Glomerular endothelial cell (primary cell): ENCODE measurements at places on chromosomes 2 and 18.
A peak's percentile ranks its signal among the peaks of the same experiment; 100 is the strongest.

- no peak for DNase-seq
Observed at GRCh38 chr2:234964631-234965461, 13.0 kb downstream of the SH3BP4 start.

DNA sequence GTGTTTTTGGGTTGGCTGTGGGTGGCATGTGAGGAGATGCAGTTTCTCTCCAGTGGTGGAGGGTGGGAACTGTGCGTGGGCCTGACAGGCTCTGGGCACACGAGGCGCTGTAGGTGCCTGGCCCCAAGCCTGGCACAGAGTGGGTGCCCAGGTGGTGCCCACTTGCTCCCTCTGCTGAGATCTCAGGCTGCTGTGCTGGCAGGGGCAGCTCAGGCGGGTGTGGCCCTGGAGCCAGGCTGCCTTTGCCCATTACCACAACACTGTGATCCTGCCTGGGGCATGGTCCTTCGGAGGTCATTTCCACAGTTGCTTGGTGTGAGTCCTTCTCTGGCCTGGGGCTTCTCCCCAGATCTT lies 20.4 kb downstream of the TSHZ1 start:
- DNase-seq, result no peak

DNA sequence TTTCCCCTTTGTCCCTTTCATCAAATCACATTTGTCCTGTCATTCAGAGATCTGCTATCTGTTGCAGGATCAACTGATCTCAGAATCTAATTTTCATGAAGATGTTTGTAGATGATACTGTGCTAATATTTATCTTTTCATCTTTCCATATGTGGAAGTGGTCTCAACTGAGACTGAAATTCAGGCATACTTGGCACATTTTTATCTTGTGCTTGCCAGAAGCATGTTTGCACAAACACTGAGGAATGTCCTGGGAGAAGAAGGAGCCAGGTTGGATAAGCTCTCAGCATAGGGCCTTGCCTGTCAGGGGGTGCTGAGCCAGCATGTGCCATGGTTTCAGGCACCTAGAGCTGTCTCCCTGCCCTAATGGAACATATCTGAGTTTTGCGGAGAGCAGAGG lies 24.5 kb upstream of the MMADHC start:
- no peak for DNase-seq

GRCh38 chr2:143241403-143242088 lies 112.3 kb downstream of the ARHGAP15 start:
- no peak for DNase-seq

DNA sequence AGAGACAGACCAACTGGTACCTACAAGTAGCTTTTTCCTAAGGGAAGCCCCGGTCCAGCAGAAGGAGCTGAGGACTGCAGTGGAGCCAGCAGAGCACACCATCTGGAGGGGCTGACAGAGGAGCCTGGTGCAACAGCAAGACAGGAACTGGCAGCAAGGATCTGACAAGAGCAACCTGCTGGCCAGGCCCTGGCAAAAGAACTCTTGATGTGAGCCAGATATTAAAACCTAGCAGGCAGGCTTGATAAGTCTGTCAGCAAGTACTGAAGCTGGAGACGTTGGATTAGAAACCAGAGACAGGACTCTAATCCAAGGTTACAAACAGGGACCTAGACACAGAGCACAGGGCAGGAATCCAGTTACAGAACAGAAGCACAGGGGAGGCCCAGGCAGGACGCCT lies 260.7 kb upstream of the MGAT5 start:
- no peak for DNase-seq

DNA sequence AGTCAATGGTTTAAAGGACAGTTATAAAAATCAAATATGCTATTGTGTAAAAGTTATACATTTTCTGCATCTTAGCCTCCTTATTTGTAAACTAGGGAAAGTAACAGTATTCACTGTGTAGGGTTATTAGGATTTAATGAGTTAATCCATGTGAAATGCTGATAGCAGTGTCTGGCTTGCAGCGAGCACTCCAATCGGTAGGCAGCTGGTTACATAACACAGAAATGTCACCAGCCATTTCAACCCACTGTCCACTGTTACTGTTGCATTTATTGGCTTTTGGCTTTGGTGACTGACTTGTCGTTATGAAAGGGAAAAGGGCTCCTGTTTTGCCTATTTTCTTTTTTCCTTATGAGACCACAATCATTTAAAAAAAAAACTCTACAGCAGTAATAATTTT lies 38.9 kb downstream of the ID2 start:
- no peak for DNase-seq

GRCh38 chr2:168920504-168921157 lies 19.5 kb downstream of the G6PC2 start:
- DNase-seq, result peak; percentile 18

- DNase-seq, result no peak
Observed at GRCh38 chr2:232281858-232282507, 96.6 kb upstream of the ALPP start.

DNA sequence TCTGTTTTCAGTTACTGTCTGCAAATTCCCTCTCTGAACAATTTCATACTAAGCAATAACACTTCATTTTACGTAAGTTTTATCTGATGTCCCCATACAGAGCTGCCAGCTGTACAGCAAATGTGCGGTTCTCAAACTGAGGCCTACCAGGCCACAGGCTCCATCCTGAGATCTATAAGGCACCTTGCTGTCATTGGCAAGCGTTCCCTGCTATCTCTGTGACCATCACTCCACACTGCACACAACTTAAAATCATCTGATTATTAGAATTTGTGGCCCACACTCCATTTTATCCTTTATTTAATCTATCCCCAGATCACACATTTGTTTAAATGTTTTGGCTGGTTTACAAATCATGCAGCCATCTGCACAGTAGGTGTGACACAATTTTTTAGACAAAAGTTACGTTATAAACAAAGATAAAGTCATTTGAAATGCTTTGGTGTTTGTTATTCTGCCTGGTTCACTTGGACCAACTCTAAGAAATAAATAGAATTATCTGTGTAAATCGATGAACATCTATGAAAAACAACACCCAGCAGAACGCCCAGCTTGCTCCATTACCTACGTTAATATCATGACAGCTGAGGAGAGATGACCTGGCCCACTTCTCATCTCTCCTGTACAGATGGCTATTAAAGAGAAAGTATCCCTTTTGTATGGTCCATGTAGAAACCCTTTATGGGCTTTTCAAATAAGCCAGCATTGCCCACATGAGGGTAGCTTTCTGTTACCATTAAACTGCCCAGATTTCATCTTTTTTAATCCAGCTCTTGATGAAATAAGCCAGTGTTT lies 162.4 kb downstream of the ZNF521 start:
- DNase-seq, result no peak

DNA sequence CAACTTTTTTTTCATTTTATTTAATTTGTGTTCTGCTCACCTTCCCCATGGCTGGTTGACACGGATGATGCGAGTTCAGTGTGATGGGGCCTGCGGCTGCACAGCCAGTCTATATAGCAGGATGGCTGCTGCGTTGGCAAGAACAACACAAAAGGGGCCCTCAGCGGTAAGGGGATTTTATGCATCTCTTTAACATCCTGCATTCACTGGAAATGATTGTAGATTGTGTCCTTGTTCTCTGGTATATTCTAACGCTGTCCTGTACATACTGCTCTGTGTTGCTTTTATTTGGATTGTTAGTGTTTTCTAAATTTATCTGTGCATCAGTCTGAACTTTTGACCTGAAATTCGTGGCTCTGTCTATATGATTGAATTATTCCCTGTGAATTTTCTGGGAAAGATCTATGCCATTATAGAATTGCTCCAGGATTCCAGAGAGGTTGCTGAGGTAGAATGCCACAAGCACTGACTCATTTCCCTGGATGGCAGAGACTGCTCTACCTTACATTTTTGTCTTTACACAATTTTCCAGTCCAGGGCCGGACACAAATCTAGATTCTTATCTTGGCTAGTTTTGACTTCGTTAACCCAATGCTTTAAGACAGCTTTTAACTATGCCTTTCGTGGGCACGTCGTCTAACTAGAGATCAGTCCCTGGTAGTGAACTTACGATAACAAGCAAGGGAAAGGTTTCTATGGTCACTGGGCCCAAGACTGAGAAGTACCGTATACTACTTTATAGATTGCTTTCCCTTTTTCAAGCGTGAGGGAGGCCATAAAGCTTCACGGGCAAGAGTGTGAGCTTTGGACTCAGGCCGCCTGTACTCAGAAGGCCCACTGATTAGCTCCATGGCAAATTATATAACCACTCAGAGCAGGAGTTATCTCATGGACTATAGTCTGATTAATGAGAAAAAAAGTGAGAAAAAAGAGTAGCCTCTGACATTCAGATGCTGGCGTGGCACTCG lies at the start of gene CRYGC:
Gene CRYGC, minus strand, starts transcription at position 85 of the 968 bp plus-strand sequence. Its CDS starts 36 bp downstream, at position 49.
- DNase-seq, result no peak

DNA sequence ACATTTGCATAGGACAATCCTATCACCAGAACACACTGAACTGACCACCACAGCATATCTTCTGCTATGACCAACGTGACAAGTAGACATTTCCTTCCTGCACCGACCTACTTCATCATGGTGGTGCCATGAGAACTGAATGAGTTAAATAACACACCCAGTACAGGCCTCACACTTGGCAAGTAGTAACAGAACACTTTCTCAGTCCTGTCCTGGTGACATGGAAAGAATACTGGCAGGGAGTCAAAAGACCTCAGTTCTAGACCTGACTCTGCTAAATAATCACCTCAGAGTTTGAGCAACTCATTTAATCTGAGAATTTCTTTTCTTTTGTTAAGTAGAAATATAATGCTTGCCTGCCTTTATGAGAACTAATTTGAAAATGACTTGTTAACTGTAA lies 186.3 kb upstream of the SMAD7 start:
- no peak for DNase-seq

- no peak for DNase-seq
Observed at GRCh38 chr2:17148407-17149145, 369.7 kb downstream of the RAD51AP2 start.

DNA sequence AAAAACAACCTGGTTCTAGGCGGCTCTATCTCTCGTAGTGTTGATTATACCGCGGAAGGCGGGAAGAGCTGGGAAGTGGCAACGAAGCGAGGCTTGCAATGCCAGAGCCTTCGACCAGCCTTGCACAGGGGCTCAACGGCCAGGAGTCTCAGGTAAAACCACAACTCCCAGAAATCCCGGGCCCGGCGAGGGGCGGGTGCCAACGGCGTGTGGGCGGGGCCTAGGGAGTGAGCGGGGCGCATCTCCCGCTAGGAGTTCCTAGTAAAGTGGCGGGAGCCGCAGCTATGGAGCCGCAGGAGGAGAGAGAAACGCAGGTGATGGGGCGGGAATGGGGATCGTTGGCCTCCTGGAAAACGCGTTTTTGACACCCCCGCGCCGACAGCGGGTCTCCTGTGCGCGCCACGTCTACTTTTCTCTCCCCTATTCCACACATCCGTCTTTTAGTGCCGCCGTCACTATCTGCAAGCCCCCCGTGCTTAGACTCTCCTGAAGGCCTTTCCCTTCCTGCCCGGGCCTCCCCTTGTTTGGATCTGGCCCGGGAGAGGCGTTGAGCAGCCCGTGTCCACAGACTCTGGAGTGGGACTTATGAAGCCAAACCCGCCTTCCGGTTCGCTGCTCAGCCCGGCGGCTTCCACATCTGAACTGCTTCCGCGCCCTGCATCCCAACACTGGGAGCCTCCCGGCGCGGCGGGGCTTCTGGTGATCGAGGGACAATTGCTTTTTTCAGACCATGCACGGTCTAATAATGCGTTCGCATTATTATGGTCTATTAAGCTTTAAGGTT lies at the start of gene HAUS1:
Gene HAUS1, plus strand, starts transcription at position 258 of the 784 bp plus-strand sequence. Its CDS starts 27 bp downstream, at position 285.
- no peak for DNase-seq

DNA sequence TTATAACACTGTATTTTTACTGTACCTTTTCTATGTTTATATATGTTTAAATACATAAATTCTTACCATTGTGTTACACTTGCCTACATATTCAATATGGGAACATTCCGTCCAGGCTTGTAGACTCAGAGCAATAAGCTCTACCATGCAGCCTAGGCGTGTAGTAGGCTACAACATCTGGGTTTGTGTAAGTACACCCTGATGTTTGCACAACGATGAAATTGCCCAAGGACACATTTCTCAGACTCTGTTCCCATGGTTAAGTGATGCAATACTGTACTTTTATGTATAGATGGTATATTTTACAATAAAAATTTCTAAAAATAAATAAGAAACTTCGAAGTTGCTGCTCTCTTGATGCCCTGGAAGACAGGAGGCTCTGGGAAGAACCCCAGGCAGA lies 38.4 kb downstream of the YPEL5 start:
- DNase-seq, result no peak

DNA sequence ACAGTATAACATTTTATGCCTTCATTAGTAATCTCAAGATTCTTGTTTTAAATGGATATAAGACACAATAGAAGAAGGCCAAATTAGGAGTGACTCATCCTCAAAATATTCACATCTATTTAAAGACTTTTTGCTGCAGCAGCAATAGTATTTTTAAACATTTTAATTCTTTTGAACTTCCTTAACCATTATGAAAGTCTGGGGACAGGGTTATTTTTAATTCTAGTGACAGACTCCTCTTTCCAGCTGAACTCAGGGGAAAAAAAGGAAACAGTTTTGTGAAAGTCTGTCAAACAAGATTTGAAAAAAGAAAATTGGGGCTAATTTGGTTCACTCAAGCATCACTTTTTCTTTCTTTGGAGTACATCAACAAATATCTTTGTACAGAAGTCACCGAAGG lies 541.8 kb downstream of the NUP35 start:
- DNase-seq, result no peak

- DNase-seq, result no peak
Observed at GRCh38 chr2:102357937-102358336, 2.3 kb downstream of the IL18R1 start.

GRCh38 chr2:232211743-232212686 lies 166.5 kb upstream of the ALPP start:
- DNase-seq, result no peak

- DNase-seq, result no peak
Observed at GRCh38 chr2:120957905-120958304, 222.2 kb downstream of the GLI2 start.

DNA sequence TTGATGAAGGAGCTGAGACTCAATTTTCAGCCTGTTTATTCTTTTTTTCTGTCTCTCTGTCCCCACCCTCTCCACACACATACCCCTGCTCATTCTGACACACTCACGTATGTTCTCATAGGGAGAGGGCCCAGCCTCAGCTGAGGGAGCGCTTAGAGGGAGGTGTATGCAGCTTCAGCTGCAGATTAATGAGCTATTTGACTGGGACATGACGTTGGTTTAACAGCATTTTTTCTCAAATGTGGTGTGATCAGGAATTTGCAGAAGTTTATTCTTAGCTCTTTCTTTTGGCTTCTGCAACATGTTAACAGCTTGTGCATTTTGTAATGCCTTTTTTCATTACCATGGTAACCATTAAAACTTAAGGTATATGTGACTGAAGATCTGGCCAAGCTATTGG lies 1547.1 kb upstream of the PIK3C3 start:
- DNase-seq, result no peak

- no peak for DNase-seq
Observed at GRCh38 chr2:113720167-113720566, 36.3 kb downstream of the SLC35F5 start.

DNA sequence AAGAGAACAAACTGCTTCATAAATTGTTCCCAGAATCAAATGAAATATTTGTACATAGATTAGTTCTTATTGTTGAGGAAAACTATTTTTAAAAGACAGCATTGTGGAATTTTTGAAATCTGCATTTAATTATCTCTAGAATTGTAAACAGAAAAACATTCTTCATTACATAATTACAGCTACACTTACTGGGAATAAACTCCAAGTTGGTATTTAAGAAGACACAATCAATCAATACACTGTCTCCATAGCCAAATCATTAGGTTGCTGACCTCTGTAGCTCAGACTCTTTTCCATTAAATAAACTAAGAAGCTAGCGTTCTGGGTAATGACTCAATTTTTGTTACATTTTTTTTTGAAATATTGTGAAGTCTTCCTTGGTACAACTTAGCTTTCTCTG lies 70.2 kb upstream of the PIEZO2 start:
- DNase-seq, result no peak

- no peak for DNase-seq
Observed at GRCh38 chr2:151661625-151662024, 72.7 kb downstream of the NEB start.
